NCI-H460 (cell line): ENCODE measurements at places on chromosomes 2 and 18. TPM values are rescaled to one million over a fixed set of nuclear protein-coding genes. Genes with fewer than 3 reads are reported as not detected.

The M1AP gene
- total RNA-seq, result not detected in 2 replicates

GRCh38 chr2:161709428-161709827 is 85.2 kb downstream of the SLC4A10 start:
- DNase-seq, result no peak

DNA sequence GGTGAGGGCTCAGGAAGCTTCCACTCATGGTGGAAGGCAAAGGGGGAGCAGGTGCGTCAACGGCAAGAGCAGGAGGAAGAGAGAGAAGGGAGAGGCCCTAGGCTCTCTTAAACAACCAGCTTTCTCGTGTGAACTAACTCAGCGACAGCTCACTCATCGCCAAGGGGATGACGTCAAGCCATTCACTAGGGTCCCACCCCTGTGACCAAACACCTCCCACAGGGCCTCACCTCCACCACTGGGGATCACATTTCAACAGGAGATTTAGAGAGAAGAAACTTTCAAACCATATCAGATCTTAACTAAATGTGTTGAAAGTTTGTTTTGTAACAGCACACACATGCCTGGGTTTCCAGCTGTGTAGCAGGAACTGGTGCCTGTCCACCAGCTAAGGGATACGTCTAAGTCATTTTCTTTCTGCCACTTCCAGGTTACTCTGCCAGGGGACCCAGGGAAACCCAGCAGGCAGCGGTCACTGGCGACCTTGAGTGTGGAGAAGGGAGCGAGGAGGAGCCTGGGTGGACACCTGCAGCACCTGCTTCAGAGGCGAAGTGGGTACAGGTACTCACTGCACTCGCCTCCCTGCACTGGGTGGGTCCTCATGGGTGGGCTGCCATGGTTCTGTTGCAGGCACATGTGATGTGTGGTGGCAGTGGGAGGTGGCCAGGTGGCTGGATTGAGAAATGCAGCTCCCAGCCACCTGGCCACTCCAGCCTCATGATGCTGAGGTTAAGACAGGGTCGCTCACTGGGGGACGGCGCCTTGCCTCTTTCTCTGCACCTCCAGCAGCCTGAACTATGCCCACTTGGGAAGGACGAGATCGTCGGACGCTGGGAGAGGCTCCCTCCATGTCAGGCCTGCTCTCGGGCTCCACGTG is 8.4 kb upstream of the GPC1 start:
- DNase-seq, result no peak

The RAPH1 gene
- total RNA-seq, result 33.6 and 33.8 TPM in 2 replicates

The GULP1 gene
- 73.7 and 77.5 TPM in 2 replicates for total RNA-seq

The DSG4 gene
- not detected in 2 replicates for total RNA-seq
